Retina (tissue), 1 donor: ENCODE measurements at places on chromosomes 3 and 15.

DNA sequence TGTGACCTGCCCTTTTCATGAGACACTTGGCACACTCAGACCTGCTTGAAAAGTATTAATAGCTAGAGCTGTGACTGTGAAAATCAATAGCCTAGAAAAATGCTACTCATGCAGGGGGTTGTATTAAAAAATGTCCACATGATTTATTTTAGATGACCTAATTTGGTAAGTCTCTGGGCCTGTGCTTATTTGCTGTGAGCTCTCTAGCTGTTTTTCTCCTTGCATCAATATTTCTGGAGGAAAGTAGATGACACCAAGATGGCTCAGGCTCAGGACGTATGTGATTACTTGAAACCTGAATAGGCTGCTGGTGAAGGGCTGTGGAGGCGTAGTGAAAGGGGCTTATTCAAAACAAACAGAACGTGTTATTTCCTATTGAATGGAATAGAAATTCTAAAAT, 29.5 kb downstream of the KCNAB1 start:
- DNase-seq = no peak

DNA sequence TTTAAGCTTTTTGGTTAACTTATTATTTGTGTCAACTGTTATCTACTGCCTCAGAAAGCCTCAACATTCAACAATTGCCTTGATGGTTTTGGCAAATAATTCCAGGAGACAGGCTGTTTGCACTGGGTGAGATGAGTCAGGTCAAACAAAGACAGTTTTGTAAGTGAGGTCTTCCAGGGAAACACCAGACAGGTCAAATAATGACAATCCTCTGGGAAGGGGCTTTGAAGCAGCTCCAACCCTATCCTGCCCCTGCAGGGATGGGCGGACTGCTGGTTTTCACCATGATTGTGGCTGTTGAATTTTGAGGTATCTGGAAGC, 79.4 kb upstream of the PRR23E start:
- no peak for DNase-seq

- DNase-seq = no peak
Observed at GRCh38 chr3:59839810-59840515, 790.1 kb upstream of the CFAP20DC start.

GRCh38 chr3:133328373-133328772, 71.5 kb upstream of the BFSP2 start:
- no peak for DNase-seq

DNA sequence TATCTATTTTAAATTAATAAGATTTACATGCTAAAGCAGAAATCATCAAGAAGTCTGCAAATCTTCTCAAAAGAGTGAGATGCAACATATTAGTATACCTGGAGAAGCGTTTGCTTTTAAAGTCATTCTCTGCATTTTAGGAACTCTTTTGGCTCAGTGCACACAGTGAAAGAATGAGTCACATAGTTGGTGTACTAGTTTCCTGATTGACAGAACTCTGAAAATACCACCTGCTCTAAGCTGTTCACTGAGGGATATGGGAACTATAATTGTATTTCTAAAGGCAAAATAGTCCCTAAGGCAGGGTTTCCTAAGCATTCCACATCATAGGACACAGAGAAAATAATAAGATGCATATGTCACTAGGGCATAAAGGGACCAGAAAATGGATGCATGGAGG, 838.5 kb downstream of the DIPK2A start:
- no peak for DNase-seq

GRCh38 chr3:147297761-147298350, 108.5 kb downstream of the ZIC4 start:
- no peak for DNase-seq

- DNase-seq = no peak
Observed at GRCh38 chr3:108883373-108883772, 60.8 kb downstream of the TRAT1 start.

DNA sequence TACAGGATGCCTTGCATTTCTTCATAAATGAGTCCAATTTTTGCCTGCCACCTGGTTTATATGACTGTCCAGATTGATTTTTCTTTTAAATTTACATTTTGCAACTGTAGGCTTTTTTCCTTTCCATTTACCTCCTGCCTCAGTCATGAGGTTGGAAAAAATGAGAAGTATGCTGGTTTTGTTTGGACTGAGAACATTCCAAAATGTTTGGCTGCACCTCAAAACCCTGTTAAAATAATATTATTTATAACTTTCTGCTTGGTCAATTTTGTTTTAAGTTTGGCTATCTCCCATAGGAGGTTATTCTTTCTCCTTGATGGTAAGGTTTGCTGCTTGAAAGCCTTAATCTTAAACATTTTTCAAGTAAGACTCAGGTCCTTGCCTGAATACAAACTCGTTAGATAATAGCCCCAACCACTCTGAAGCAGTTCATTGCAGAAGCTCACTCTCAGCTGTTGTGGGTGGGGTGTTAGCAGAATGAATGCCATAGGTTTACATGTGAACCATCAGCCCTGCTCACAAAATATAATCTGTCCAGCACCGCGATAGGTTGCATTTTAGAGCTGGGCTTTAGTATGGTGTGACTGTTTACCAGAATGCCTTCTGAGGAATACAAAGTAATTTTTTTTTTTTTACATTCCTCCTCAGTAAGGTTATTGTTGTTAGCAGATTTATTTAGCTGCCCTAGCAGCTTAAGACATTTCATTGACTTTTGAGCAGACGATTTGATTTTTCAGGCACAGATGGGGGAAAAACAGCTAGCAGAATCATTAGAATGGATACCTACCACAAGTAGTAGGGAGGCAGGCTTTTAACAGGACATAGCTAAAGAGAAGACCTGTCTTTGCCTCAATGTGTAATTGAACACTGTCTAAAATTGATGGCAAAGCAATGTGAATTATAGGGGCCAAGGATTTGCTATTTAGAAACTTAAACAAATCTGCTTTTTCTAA, 630.8 kb upstream of the KCNMB2 start:
- peak; percentile 28 for DNase-seq

- DNase-seq = no peak
Observed at GRCh38 chr3:83033133-83033532, 1271.7 kb upstream of the GBE1 start.

DNA sequence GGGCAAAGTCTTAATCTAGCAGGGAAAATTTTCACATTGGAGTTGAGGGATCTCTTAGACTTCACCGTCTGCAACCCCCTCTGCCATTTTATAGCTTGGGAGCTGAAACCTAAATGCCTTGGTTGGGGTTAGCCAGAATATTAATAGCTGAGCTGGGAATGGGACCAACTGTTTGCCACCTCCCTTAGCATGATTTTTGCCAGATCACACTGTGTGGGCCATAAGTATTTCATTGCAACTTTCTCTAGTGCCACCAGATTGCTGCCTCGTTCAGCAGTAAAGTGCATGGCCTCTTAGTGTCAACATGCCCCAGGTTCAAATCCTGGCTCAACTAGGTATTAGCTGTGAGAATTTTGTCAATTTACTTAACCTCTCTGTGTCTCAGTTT, 55.9 kb upstream of the ABHD17C start:
- no peak for DNase-seq

DNA sequence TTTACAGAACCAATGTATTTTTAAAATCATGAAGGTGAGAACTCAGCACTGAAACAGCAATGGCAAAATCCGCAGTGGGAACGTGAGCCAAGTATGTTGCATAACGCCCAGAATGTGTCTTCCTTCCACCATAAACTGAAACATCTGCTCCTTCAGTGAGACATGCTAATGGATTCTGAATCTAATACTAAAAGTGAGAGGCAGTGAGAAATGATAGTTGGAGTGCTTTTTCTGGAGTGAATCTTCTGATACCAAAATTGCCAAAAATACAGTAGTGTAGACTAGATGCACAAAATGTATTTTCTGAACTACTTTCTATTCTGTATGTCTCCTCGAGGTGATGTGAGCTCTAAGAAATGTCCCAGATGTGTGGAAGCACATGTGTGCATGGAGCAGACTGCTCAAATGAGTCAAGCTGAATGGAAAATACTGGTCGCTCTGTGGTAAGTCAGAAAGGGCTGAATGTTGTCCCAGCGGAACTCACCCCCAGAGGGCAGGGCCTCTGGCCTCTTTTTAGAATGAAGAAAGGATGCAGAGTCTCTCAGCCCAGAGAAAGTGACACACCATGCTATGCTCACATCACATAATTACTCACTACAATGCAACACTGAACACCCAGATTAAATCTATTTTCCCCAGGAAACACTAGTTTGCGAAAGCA, 73.0 kb downstream of the ATP10A start:
- DNase-seq = no peak

- no peak for DNase-seq
Observed at GRCh38 chr3:166554023-166554422, 716.8 kb upstream of the BCHE start.

GRCh38 chr15:27608248-27608647, 490.9 kb downstream of the OCA2 start:
- no peak for DNase-seq

GRCh38 chr15:71780115-71780976, 30.0 kb upstream of the NR2E3 start:
- DNase-seq = peak; percentile 51

DNA sequence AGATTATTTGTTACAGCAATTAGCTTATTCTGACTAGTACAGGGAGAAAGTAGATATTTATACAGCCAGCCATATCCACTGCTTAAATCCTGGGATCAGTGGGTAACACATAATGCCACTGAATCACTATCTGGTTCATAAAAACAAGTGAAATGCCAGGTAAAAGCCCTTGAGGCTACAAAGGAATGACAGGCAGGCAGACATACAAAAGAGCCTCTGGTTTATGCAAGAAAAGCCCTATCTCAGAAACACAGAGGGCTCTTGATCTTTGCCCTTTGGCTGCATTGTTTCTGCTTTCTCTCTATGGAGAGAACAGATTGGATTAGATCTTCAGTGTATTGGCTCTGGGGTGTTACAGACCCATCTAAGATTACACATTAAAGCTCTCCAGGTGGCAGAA, 115.4 kb upstream of the GADL1 start:
- no peak for DNase-seq

DNA sequence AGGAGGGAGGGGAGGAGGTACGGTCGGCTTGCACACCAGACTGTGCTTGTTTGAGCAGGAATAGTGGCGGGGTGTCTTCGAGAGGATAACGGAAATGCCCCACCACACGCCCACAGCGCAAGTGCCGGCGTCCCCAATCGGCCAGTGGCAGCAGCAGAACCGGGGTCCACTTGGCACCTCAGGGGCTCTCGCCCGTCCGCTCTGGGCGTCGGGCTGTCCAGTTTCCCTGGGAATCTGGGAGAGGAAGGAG, 53.7 kb downstream of the CCDC54 start:
- no peak for DNase-seq

DNA sequence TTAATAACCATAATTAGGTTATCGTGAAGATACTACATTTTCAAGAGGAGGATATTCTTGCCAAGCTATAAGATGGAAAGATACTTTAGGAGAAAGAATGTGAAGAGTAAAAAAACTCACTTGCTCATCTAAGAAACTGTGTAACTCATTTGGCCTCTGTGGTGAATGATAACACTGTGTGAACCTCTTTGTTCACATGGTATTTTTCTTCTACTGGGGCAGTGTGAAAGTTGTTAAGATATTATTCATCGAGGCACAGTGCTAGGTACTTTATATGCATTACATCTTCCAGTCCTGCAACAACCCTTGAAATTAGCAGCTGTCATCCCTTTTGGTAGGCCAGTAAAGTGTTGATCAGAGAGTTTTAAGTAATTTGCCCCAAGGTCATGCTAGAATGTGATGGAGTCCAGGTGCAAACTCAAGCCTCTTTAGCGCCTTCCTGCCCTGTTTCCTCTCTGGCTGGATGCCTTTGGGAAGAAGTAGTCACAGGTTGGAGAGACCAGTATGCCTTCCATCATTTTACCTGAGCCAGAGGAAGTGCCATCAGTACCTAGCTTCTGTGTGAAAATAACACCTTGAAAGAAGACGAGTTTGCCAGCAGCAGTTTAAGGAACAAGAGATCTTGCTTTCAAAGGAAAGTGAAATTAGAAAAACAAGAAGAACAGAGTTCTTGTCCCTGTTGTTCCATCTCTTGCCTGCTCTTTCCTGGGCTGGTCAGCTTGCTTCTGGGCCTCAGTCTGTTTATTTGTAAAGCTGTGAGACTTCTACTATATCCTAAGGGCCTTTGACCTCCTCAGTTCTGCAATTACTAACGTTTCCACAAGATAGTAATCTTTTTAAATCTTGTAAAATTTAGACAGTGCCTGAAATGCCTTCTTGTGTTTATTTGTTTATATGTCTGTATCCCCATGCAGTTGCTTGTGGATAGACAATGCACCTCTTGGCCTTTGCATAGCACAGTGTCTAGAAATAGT, 179.3 kb downstream of the FNDC3B start:
- no peak for DNase-seq

DNA sequence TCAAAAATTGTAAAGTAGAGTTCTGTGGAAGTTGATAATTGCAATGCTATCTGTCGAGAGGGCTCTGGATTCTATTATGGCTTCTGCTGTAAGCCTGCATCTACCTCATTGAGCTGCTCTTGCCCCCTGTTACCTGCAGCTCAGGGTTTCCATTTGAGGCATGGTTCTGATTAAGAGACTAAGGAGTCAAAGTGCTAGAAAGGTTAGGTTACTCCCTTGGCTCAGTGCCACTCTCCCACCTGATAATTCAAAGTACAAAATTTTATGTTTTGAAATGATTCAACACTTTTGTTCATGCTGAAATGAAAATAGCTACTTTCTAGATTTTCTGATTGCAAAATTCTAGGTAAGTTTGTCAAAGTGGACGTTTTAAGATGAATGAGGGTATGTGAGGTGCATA, 220.5 kb upstream of the SATB1 start:
- no peak for DNase-seq

- DNase-seq = no peak
Observed at GRCh38 chr15:94703596-94703995, 472.2 kb downstream of the MCTP2 start.

GRCh38 chr15:34802803-34803750, 7.7 kb upstream of the ACTC1 start:
- no peak for DNase-seq

- no peak for DNase-seq
Observed at GRCh38 chr3:47444103-47444502, 31.6 kb downstream of the SCAP start.

DNA sequence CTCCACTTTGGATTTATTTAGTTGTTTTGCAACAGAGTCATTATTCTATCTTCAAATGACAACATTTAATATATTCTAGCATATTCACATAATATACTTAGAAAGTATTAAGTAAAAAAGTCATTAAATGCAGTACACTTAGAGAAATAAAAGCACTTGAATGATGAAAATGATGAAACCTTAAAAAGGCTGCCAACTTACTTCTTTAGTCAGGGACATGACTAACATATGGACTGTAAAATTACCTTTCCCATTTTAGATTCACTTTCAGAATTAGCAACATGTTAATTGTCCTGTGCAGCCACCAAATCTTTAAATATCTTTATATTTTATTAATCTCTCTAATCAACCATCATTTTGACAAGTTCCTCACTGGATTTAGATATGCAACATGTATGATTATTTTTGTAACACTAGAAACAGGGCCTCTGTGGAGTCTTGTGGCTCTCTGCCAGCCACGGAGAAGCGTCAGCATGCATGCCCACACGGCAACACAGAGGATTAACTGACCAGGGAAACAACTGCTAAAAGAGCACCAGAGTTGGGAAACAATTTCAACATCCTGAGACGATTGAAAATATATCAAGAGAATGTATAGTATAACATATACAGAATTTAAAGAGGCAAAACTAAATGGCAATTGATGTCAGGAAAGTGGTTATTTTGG, 95.7 kb downstream of the ANO10 start:
- DNase-seq = no peak

GRCh38 chr15:96121086-96121920, 209.2 kb upstream of the NR2F2 start:
- no peak for DNase-seq
